ENCODE measurements at places on chromosomes 5 and 9.

DNA sequence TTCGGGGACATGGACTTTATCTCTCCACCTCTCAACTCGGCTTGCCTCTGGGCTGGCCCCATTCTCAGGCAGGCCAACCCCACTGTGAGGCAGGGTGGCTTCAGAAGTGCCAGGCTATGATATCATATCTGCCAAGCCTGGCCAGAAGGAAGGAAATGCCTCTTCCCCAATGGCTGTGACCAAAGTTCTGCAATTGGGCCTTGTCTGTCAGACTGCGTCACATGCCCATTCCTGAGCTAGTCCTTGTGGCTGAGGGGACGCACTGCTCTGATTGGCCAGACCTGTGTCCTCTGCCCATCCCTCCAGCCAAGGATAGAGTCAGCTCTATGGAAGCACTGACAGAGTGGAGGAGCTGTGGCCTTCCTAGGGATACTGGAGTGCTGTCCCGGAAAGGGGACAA, 11.9 kb downstream of the SMIM23 start:
- DNase-seq: no peak

- no peak for DNase-seq
Observed at GRCh38 chr9:88169700-88170099, 31.4 kb upstream of the SPATA31C2 start.

DNA sequence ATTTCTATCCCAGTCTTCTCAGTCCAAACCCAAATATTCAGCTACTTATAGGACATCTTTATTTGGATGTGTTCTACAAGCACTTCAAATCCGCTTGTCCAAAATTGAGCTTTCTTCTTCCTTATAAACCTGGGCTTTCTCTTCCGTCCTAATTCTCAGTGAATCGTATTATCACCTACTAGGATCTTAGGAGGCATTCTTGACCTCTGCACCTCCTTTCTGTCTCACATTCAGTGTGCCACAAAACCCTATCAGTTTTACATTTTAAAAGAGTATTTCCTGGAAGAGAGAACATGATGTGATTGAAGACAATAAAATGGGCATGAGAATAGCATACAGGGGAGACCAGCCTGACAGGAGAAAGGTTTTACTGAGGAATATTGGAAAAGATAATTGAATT, 16.8 kb upstream of the GNE start:
- DNase-seq: no peak

DNA sequence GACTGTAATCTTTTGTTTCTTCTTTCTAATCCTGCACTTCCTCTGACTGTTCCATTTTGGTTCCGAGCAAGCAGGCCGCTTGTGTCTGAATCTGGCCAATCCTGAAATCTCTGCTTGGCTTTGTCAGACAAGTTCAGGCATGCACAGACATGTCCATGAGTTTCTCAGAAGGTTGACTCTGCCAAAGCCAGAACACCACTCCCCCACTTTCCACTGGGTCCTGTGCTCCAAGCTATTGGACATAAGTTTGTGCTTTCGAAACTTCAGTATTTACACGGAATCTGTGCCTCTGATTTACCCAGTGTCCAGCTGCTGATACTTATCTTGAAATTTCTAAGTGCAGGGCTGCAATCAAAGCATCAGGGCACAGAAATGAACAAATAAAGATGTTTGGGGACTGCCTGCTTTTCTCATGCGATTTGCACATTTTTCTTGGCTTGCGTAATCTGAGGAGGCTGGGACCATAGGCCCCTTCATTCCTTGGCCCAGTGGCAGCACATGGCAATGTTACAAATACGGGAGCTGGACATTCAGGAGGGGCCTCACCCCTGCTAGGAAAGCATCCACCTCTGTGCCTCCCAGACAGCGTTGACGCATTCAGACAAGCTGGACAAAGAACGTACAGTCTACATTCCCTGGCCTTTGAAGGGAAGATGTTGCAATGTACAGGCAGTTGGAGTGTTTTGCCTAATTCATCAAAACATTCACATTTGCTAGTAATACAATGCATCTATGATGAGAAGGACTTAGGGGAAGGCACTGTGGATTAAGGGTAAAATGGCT, 209.2 kb upstream of the PAPPA start:
- peak; percentile 3 for DNase-seq

DNA sequence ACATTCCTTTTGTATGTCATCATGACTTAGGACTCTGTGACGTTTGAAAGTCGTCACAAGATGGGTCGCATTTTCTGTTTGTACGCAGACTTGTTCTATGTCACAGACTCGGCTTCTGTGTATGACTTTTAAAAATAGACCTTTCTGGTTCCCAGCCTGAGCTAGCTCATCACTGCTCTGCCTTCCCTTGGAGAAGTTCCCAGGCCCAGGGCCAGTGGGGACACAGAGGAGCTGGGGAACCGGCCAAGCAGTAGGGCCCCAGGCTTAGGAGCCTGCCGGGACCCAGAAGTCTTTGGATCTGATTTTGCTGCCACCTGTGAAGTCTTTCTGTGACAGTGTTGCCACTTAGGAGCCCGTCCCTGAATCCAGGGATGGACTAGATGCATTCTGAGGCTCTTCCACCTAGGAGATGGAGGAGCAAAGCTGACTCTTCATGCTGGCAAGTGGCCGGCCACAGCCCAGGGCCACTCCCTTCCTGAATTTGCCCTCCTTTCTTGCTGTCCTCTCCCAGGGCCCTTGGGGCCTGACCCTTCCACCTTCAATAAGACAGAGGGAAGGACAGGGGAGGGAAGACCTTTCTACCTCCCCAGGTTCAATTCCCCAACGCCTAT, 18.1 kb upstream of the UBE2QL1 start:
- no peak for DNase-seq

GRCh38 chr5:153671653-153672346, 181.3 kb downstream of the GRIA1 start:
- no peak for DNase-seq

- no peak for DNase-seq
Observed at GRCh38 chr9:26057050-26057449, 378.8 kb upstream of the TUSC1 start.

- no peak for DNase-seq
Observed at GRCh38 chr5:128493657-128494329, 44.3 kb downstream of the FBN2 start.

GRCh38 chr9:121609822-121610637, 41.4 kb upstream of the DAB2IP start:
- DNase-seq: no peak

DNA sequence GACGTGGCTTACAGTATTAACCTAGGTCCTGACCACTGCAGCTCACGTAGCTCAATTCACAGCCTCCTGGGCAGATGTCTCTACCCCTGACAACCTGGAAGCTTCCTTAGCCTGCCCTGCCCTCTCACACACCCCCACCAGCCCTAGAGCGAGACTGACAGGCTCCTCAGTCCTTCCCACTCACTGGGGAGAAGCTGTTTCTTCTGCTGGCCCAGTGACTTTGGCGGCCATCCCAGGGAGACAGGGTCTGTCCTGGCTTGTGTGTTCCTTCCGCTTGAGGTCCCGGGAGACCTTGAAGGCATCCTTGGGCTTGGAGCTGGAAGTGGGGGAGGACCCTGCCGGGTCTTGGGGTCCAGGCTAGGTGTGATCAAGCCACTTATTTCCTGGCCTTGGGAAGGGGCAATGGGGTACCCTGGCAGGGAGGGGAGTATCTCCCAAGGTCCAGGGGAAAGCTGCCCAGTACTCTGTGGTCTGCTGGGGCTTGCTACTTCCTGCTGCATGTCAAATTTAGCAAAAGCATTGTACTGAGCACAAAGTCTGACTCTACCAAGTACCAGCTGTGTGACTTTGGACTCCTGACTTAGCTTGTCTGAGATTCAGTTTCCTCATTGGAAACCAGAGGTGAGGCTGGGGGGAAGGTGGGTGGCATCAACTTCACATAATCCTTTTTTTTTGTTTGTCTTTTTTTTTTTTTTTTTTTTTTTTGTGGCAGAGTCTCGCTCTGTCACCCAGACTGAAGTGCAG, 1.9 kb downstream of the MIGA2 start:
- no peak for DNase-seq

DNA sequence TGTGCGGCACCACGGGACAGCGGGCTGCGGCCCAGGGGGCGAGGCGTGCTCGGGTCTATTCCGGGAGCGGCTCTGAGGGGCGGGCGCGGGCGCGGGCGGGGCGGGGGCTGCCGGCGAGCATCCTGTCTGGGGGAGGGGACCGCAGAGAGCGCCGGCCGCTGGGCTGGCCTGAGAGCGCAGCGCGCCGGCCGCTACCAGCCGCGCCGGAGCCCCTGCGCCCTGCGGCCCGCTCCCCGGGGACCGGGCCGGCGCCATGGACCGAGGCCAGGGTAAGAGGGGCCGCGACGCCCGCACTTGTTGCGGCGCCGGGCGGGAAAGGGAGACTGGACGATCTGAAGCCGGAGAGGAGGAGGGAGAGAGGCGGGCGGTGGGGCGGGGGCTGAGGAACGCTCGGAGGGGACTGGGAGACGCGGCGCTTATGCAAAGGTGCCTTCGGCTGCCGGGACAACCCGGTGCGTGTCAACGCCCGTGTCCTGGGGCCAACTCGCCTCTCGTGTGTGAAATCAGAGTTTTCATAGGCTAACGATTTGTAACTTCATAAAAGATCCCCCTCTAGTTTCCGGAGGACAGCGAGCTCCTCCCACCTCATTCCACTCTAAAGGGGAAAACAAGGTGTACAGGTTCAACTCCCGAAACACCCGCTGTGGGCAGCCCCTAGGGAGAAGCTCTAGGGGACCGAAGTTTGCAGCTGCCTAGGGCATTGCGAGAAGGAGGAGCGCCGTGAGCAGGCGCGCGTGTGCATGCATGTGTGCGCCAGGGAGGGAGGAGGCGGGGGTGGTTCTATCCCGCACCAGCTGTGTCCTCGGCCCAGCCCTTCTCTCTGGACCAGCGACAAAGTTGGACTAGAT, at the start of gene AFAP1L1:
AFAP1L1 (plus strand) TSS at position 144 of the 848 bp plus-strand sequence; CDS start at position 254, 110 bp downstream.
- no peak for DNase-seq

GRCh38 chr9:18474783-18475182, 830 bp downstream of the ADAMTSL1 start:
- DNase-seq: no peak

GRCh38 chr5:141743866-141744272, 61.8 kb upstream of the ARAP3 start:
- no peak for DNase-seq

GRCh38 chr5:135429301-135430134, 17.6 kb downstream of the DCANP1 start:
- DNase-seq: no peak

DNA sequence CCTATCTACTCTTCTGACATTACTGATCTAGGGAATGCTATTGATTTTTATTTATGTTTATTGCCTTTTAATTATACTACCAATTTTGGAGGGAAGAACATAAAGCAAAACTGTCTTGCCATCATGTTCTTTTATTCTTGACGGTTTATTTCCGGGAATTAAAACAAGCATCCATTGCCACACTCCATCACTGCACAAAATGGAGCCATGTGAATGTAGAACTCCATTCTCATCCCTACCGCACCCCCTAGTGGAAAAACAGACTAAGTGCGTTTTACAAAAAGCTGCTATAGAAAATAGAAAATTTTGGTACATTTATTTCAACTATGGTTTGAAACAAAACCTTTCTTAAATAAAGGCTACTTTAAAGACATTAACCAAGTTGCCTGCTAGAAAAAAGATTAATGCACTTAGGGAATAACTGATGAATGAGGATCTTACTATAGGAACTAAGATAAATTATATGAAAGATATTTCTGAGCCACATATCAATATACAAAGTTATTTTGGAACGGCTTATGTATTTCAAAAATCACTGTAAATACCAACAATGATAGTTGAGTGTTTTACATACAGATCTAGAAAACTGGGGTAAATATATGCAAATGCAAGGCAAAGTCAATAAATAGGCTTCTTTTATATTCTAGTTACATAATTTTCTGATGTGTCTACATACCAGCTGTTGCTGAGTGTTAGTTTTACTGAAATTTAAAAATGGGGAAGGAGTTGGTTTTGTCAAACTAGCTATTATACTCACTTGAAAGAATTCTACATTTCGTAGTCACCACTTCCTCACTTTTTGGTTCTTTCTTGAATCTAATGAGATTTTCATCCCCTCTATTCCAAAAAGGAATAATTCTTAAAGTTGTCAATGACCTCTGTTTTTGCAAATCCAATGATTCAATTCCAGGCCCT, 26.5 kb downstream of the OXCT1 start:
- DNase-seq: no peak

GRCh38 chr5:155512329-155512728, 498.8 kb downstream of the KIF4B start:
- no peak for DNase-seq

DNA sequence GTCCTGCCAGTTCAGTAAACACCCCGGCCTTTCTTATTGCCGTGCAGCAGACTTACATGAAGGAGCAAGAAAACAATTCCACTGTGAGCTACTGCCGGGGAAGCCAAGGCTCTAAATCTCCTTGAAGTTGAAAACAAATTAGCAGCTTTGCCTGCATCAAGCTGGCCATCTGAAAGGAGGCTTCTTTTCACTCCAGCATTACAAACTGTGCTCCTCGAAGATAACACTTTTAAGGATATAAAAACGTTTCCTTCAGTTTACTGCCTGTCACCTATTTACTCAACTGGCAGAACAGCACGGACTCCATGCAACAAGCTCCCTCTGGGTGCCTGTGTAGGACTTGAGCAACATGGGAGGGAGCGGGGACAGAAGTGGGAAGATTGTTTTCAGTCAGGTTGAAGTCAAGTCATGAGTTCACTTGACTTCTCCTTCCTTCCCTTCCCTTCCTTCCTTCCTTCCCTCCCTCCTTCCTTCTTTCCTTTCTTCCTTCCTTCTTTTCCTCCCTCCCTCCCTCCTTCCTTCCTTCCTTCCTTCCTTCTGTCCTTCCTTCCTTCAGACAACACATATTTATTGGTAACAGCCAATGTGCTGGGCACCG, 67.4 kb downstream of the ZNF608 start:
- no peak for DNase-seq

DNA sequence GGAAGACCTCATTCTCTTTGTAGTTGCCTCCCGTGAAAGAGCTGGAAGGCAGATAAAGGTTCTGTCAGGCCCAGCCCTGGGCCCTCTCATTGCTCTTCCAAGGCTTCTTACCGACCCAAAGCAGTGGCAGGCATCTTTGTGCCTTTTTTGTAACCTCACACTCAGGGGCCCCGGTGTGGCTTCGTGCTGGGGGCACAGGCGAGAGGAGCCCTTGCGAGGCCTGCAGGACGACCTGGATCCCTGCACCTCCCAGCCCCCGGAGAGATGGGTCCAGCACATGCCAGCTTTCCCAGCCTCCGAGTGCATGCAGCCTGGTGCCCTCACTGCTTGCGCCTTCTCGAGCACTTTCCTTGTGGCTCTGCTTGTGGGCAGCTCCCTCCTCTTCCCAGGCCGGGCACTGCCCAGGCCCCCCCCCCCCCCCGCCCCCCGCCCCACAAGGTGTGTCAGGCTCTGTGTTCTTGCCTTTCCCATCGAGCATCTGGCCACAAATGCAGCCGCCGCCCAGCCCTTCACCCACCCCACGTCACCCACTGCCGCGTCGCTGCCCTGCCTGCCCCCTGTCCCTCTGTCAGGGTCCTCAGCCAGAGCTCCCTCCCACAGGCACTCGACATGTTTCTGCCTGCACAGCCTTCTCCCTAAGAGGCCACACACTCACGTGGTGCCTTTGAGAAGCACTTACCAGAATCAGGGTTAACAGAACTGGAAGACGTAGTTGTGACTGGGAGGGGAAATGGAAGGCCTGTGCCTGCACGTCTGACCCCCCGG, 63.7 kb upstream of the CACNA1B start:
- DNase-seq: no peak

All from esophagus squamous epithelium (tissue), 5 donors.